Heart right ventricle (tissue), 16 donors: ENCODE measurements at places on chromosomes 12 and 14.

DNA sequence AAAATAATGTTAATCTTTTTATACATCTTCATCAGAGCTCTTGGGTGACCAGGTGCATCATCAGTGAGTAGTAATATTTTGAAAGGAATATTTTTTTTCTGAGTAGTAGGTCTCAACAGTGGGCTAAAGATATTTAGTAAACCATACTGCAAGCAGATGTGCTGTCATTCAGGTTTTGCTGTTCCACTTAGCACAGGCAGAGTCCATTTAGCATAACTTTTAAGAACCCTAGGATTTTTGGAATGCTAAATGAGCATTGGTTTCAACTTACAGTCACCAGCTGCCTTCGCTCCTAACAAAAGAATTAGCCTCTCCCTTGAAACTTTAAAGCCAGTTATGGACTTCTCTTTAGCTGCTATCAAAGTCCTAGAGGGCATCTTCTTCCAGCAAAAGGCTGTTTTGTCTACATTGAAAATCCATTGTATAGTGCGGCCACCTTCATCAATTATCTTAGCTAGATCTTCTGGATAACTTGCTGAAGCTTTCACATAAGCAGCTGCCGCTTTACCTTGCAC is 24.6 kb downstream of the RIMKLB start:
- DNase-seq, result no peak

DNA sequence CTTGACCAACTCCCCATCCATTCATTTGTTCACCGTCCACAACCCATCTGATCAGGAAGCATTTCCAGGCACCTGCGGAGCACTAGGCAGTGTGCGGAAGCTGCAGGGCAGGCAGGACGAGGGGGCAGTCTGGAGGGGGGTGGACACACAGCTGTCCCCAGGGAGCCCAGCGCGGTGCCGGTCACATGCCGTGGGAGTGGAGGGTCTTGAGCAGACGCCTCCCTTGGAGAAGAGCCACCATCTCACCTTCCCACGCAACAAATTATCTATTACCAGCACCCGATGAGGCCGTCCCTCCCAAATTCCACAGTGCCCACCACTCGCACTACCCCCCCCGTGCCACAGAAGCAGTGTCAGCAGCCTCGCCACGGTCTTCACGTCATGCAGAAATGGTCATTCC is 10.8 kb downstream of the DLK1 start:
- no peak for DNase-seq

DNA sequence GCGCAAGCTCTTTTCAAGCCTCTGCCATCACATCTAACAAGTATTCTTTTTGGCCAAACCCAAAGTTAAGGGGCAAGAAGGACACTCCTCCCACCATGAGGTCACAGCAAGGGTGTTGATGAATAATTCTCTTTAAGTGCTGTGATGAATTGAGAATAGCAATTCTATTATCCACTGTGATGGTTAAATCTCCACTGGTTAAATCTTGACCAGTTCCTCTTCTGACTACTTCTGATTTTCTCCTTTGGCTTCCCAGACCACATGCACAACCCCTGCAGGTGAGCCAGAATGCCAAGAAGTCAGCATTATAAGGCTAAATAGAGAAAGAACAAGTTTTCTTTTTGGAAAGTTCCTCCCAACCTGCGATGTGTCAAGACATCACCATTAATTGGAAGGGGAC is 90.6 kb upstream of the BCL2L14 start:
- DNase-seq, result no peak

- no peak for DNase-seq
These were observed 32.9 kb upstream of the IGF1 start for GRCh38 chr12:102513272-102513671.
